ENCODE measurements at places on chromosomes 12 and 14. TPM values are rescaled to one million over a fixed set of nuclear protein-coding genes. Genes with fewer than 3 reads are reported as not detected.
A peak's percentile ranks its signal among the peaks of the same experiment; 100 is the strongest.

Gene CD163L1
- 1.1 TPM for total RNA-seq

DNA sequence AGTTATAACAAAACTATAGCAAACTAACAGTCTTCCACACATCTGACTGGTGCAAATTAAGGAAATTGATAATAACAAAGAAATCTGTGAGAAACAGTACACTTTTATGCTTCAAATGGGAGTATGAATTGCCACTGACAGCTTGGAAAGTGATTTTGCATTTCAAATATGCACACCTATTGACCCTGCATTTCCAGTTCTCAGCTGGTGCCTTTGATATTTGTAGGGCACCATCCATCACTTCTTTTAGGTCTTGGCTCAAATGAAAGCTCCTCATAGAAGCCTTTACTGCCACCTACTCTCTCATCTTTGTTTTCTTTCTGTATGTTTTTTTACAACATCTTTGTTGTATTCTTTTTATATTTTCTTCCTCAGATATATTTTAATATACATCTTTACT, 125.1 kb downstream of the ST8SIA1 start:
- no peak for DNase-seq

Gene CEBPE
- not detected for total RNA-seq

- DNase-seq, result peak; percentile 71
Measured at GRCh38 chr12:122895704-122896636, at the start of gene VPS37B. Gene VPS37B (minus strand): TSS chr12:122896124. CDS start chr12:122896062, 62 bp downstream.

Gene NANOG
- 0.64 TPM for total RNA-seq

GRCh38 chr12:132164426-132164825, 20.2 kb downstream of the NOC4L start:
- DNase-seq, result no peak

- no peak for DNase-seq
Measured at GRCh38 chr12:454833-455232, 4.9 kb upstream of the B4GALNT3 start.

DNA sequence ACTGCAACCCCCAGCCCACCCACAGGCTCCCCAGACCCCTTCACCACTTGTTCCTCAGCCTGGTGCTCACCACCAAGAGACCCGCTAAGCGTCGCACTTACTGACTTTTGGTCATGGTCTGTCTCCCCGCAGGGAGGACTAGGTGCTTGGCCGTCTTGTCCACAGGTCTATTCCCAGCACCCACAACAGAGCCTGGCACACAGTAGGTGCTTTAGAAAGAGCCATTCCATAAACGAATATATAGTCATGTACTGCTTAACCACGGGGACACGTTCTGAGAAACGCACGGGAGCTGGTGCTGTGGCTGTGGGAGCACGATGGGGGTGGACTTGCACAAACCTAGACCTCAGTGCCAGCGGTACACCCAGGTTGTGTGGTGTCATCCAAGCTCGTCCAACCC, 34.0 kb downstream of the NCOR2 start:
- DNase-seq, result no peak

DNA sequence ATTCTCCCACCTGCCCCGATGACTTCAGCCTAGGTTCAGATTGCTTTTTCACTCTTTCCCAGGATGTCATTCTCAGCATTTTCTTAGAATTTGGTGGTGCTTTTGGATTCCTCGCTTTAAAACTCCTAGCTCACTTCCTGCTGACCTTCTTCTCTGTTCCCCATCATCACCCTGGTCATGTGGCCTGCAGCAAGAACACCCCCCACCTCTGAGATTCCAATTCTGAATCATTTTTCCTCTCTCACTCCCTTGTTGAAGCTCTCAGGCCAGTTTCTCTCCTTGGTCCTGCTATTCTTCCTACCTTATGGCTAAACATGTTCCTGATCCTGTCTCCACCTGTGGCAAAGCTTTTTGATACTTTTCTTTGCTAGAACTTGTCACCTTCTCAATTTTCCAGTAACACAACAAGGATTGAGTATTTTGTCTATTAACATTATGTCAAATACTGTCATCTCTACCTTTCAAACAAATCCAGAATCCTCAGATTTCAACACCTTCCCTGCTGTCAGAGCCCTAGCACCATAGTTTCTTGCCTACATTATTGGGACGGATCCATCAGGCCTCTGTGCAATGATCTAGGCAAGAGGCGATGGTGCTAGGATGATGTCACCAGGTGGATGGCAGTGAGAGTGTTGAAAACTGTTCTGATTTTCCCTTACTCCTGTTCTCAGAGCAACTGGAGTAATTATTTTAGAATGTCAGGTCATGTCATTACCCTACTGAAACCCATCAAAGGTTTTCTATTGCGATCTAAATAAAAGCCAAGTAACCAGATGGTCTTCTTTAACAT, 233.7 kb downstream of the MON2 start:
- no peak for DNase-seq

Gene FAM186B
- total RNA-seq, result 0.24 TPM

Gene FAM181A
- total RNA-seq, result not detected

Measured in progenitor cell of endocrine pancreas (in vitro differentiated cells).